ENCODE measurements at places on chromosomes 16 and 17.

DNA sequence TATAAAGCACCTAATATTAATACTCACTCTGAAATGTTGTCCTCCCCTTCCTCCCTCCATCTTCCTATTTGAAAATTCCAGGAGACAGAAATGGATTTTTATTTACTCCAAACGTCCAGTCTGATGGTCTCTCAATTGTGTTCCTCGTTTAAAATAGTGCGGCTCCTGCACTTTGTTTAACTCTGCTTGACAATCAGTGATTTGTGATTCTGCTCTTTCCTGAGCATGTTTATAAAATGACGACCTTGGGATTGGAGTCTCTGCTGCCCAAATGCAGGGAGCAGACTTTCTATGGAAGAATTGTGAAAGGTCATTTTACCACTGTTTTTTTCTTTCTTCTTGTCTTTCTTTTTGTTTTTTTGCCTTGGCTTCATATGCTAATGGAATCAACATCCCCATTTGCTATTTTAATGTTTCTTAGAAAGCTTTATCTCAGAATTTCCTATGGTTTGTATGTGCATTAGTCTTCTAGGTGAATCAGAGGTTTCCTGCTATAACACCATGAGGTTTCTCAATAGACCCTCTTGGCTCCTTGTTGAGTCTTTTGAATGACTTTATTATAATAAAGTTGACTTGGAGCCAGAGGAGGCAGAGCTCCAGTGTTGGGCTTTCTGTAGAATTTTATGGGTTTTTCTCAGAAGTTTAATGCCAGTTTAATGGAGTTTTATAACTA lies 376.5 kb downstream of the CDH11 start:
- no peak for DNase-seq

DNA sequence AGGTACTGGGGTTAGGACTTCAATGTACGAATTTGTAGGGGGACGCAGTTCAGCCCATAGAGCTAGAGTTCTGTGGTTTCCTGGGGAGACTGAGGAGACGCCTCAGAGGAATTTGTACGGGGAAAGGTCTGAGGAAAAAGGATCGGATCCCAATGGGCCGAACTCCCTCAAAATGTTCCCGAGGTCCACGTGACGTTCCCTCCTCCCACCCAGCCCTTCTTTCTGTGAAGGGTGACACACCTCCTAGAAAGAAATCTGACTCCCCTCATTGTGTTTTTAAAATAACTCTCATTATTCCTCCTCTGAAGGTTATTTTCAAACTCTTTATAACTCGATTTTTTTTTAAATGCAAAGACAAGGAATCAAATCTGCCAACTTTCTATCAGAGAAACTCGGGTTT lies 8.6 kb downstream of the RGS9 start:
- DNase-seq = no peak

- no peak for DNase-seq
Observed at GRCh38 chr17:63960430-63960829, 12.3 kb downstream of the SCN4A start.

GRCh38 chr16:22089910-22090309 lies 2.4 kb upstream of the VWA3A start:
- no peak for DNase-seq

- no peak for DNase-seq
Observed at GRCh38 chr16:81693744-81694303, 85.3 kb upstream of the PLCG2 start.

DNA sequence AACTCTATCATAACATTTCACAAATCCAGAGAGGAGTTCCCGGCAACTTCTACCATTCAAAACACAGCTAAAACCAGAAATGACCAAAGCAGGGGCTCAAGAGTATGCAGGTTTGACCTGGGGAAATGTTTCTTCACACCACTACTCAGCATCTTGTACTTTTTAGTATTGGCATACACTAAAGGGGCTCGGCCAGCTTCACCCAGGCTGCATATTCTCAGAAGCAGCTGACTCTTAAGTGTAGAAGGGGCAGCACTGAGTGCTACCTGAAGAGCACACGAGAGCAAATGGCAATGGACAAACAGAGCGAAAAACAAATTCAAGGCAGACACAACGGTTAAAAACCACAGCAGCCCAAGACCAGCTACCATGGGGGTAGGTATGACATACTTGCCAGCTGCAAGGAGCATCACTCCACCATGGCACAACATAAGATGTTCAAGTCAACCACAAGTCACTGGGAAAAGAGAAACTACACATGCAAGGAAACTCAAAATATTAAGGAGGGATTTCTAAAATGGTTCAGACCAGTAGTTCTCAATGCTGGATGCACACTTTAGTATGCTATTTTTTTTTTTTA lies 34.4 kb downstream of the N4BP1 start:
- DNase-seq = no peak

DNA sequence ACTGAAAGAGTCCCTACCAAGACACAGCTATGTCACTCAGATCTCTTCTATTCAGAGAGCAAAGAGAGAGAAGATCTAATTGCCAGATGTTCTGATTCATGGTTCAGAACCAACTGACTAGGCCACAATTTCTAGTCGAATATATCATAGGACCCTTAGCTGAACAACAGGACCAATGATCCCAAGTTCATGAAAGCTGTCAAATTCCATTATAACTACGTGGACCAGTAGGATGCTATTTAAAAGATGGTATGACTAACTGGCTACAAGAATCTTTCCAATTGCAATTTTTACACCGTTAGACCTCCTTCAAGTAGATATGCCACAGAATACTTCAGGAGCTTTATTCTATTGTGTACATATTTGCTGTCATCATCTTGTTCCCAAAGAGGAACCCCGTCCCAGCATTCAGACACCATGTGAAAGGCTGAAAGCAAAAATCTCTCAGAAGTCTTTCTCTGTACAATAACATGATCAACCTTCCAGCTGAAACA lies 26.0 kb downstream of the DCUN1D3 start:
- no peak for DNase-seq

DNA sequence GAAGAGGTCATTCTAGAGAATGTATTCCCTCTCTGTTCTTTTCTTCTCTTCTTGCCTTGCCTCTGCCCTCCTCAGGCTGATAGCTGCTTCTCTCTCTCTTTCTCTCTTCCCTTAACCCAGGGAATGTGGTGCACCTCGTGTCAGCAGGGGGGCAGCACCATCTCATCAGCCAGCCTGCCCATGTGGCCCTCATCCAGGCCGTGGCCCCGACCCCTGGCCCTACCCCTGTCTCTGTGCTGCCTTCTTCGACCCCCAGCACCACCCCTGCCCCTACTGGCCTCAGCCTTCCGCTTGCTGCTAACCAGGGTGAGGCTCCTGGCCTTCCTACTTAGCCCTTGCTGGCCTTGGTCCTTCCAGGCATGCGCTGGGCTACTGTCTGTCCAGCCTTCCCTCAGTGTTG lies 23.5 kb downstream of the SRCAP start:
- DNase-seq = no peak

DNA sequence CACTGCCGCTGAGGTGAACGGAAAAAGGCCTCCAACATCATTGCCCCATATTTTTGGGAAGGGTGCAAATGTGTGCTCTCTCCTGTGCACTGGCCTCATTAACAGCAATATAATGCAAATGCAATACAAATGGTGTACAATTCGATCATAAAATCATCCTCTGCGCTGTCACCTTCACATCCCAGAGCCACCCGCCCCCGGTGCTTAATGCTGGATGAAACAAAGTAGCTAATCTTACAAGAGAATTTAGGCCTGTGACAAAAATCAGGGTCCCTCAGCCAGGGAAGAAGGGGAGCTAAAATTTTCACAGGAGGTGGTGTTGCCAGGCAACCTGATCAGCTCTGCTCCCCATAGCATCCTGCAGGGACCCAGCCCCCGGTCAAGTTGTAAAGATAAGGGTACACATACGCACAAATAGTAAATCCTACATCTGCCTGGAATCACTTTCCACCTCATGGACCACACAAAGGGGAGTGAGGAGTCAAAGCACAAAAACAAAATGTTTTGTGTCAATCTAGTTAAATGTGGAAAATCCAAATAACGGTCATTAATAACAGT lies 3.0 kb downstream of the TBC1D16 start:
- DNase-seq = no peak

DNA sequence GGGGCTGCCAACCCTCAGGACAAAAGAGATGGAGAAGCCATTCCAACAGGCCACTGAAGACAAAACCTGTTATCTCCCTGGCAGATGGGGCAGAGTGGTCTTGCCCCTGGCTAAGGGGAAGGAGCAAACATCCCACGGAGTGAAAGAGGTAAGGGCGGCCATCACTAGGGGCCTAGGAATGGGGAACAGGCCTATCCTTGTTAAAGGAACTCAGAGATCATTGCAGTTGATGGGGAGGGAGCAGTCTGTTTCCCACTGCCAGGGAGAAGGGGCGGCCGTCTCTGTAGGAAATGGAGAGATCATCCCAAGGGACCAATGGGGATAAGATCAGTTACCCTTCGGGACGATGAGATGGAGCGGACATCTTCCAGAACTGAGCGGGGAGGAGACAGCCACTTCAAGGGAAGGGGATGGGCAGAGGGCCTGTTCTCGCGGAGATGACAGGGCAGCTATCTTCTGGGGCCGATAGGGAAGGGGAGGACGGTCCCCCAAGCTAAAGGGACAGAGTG lies 581 bp upstream of the TMEM208 start:
- no peak for DNase-seq

GRCh38 chr17:81948635-81949378 lies 1.8 kb upstream of the MYADML2 start:
- DNase-seq = no peak

DNA sequence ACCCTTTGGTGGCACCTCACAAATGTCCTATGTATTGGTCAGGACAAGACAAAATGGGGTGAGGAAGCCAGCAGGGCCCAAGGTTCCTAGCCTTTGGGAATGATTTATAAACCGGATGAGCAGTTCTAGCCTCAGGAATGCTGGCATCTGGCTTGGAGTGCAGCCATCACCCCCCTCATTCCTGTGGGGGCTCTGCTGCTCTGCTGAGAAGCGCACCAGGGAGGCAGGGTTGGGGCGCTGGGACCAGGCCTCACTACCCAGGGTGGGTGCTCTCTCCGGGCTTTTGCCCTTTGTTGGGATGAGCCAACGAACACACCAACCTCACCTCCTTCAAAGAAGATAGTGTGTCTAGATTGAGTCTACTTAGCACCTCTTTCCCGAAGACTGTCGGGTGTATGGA lies 39.2 kb downstream of the TMEM11 start:
- DNase-seq = no peak

DNA sequence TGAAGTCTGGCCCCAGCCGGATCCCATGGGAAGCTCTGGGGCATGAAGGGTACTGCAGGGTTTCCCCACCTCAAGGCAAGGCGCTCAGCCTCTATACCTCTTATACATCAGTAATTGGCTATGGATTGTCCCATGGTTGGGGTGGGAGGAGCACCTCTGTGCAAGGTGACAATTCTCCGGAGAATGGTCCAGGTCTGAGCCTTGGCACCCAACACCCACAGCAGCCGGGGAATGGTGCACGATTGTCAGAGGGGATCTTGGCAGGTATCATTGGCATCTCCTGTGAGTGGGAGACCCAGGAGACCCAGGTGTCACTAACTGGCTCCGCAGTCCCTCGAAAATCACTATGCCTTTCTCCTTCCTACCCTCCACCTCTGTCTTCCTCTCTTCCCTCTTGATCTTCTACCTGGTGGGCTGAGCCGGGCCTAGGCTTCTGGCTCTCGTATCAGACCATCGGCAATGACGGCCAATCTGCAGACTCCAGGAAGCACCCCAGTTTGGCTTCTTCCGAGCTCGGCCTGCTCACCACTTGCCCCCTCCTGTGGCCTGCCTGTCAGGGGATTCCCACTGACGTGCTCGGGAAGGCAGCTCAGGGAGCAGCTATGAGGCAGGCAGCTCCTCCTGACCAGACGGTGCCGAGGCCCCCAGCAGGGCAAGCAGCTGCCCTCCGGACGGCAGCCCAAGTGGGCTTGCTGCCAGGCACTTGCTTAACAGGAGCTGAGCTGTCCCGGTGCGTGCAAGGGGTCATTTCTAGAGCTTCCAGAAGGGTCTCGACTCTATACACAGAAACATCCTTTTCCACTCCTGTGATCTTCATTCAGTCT lies 10.0 kb upstream of the CALB2 start:
- DNase-seq = peak; percentile 57

All from cerebellar nuclear complex (tissue), 1 donor.